NCI-H2029 treated with DMSO at 0.1 percent for 48 hours (cell line): ENCODE measurements at places on chromosomes 11 and 22.
A peak's percentile ranks its signal among the peaks of the same experiment; 100 is the strongest.

DNA sequence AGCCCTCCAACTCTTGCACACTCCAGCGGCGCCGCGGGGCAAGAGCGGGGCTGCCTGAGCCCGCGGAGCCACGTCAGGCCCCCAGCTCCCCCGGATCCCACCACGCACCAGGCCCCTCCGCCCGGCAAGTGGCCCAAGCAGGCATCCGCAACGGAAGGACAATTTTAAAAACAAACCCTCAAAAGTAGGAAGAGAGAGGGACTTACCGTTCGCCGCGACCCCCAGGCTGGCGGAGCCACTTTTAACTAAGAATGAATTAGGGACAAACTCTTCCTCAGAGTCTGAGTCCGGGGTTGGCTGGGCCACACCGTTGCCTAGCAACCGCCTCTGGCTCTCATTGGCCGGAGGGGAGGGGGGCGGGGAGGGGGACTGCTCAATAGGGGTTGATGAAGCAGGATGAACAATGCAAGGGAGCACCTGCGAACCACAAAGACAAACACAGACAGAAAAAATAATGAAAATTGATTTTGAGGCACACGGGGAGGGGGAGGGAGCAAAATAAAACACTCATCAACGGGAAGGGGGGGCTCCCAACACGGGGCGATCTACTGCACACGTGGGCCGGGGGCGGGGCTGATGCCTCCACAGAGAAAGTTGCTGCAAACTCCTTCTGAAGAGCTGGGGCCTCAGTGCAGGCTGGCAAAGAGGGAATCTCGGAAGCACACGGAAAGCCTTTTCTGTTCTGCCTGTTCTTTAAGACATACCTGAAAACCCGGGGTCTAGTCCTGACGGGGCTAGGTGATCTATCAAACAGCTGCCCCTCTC, 387.5 kb upstream of the NARS2 start:
- DNase-seq = peak; percentile 12

- DNase-seq = no peak
Measured at GRCh38 chr11:134449713-134450112, 37.7 kb upstream of the B3GAT1 start.

DNA sequence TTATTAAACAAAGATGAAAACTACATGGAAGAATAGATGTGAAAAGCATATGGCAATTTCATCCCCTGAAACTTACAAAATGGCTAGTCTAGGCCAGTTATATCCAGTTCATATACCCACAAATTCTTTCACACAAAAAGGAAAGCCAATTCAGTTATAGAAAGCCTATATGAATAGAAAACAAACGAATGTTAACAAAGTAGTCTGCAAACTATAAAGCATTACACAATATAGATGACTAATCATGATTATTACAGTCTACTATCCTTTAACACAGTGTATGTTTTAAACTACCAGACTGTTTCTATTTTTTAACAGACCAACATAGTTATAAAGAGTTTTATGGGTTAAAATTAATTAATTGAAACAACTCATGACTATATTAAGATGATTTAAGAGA, 12.1 kb downstream of the DCUN1D5 start:
- no peak for DNase-seq

- DNase-seq = no peak
Measured at GRCh38 chr11:81839976-81840375, 893.7 kb downstream of the FAM181B start.

- no peak for DNase-seq
Measured at GRCh38 chr11:33475993-33476392, 218.8 kb downstream of the HIPK3 start.

DNA sequence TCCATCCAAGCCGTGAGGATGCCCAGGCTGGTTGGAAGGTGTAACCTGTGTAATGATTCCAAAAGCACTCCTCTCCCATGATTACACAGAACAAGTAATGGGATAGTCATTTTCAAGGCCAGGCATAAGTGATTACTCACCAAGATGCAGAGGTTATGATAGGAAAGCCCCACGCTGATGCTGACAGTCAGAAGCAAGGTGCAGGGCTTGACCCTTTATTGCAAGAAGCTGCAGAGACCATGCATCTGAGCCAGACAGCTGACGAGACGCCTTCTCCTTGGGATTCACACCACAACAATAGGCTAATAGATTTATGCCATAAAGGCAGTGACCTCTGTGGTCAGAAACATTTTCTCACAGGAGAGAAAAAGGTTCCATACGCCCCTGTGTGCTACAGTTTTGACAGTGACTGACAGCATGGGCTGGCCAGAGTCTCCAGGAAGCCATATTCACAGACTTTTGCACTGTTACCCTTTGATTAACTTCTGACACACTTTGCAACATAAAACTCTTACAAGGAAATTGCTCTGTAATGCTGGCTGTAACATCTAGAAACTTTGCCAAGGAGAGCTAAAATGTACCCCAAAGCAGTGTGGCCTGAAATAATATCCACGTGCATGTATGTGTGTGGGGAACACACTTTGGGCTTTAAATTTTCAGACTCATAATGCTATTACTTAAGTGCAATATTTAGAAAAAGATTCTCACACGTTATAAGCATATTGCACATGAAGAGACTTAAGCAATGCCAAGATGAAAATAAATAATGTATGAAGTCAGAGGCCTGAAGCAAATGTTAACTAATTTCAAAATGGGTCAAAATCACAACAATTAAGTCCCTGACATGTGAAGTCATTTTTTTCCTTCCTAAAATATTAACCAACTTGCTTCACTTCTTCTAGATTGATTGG, 1079.0 kb upstream of the TENM4 start:
- DNase-seq = no peak

GRCh38 chr11:77075425-77075905, 8.7 kb downstream of the CAPN5 start:
- DNase-seq = peak; percentile 15

GRCh38 chr22:45009606-45010531, at the start of gene PHF21B:
Gene PHF21B (minus strand): TSS chr22:45010005. CDS start chr22:45009549, 456 bp downstream.
- DNase-seq = no peak

DNA sequence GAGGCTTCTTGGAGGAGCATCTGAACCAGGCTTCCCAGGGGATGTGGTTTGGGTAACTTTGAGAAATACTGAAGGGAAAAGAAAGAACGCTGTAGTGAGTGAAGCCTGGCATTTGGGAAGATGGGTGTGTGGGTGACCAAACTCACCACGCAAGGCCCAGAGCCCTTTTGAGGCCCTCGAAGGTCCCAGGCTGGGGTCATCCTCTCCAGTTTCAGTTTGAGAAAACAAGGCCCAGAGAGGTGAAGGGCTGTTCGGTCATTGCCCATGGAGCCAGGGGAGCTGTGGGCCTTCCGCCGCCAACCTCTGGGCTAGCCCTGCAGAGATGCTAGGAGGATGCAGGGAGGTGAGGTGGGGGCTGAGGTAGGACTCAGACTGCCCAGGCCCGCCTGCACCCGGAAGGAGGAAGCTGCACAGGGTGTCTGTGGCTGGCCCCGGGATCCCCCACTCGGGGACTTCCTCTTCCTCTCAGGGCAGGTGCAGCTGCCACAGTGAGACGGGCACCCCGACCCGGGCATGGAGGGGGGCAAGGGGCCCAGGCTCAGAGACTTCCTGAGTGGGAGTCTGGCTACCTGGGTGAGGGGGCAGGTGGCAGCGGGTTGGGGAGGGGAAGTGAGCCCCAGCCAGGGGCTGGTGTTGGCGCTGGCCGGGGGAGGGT, at the start of gene CCDC88B:
Gene CCDC88B (plus strand): TSS at position 451 of the 655 bp plus-strand sequence. CDS start 63 bp downstream, at position 514.
- DNase-seq = no peak

DNA sequence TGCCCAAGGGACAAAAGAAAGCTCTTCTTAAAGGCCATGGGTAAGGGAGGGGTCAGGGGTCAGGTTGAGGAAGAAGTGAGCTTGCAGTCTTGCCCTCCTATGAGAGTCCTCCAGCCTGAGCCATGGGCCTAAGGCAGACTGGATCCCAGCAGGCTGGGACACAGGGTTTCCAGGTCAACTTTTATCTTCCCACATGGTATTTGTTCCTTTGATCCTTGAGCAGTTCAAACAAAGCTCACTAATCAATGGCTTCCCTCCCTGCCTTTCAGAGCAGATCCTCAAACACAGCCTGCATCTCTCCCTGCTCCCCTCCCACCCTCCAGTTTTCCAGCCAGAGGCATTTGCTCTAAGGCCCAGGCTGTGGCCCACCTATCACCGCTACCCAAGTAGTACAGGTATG, 589.3 kb downstream of the INSC start:
- DNase-seq = no peak

GRCh38 chr11:77269484-77270123, 31.9 kb downstream of the GDPD4 start:
- DNase-seq = no peak

DNA sequence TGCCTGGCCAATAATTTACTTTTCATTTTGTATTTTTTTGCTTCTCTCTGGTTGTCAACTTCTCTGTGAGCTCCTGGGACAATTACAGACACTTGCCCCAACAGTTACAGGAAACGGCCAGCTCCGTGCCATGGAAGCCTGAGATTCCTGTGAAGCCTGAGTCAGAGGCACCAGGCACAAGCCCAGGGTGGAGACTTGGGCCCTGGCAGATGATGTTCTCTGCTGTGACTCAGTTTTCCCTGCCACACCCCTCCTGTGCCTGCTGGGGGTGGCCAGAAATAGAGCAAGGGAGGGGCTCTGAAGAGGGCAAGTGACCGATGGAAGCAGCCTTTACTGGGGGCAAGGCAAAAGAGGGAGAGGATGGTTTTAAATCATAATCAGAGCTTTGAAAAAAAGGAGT, 4.9 kb downstream of the ATP5MGL start:
- no peak for DNase-seq

- no peak for DNase-seq
Measured at GRCh38 chr22:31947296-31947695, 3.0 kb downstream of the YWHAH start.

- peak; percentile 32 for DNase-seq
Measured at GRCh38 chr11:64152841-64153691, 12.8 kb downstream of the MACROD1 start.

DNA sequence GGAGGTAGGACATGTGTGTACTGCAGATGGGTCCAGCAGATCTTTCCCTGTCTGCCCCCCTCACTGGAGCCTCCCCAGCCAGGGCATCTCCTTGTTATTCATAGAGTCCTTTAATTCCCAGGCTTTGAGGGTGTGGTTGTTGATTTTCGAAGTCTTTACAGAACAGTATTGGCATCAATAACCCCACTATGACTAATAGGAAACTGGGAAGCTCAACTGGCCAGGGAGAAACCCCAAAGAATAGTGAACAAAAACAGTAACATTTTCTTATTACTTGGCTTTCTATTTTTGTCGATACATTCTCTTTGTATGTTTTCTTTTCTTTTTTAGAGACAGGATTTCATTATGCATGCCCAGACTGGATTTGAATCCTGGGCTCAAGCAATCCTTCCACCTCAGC, 57.9 kb downstream of the NF2 start:
- DNase-seq = no peak

DNA sequence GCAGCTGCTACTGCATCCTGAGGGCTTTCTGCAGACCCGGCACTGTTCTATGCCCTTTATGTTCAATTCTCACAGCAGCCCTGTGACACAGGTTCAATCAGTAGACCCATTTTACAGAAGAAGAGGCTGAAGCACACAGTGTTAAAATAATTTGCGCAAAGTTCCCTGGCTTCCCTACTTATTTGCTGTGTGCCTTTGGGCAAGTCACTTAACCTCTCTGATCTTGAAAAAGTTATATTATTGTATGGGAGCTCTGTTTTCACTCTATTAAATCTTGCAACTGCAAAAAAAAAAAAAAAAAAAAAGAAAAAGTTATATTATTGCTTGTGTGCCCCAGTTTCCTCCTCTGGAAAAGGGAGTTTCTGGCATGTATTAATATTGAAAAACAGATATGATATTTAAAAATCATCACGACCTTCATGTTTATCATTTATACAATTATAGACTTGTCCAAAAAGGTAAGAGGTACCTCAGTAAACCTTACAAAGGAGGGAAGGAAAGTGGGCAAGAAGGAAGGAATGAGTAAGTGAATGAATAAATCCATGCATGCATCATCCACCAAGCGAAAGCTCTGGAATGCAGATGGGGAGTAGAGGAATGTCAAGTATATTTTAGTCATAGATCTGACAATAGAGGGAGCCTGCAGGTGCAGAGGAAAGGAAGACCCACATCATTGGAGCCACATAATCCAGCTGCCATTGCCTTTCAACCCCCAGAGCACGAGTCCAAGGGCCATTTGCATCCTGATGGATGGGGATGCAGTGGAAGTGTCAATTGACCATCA, 21.2 kb upstream of the ISX start:
- no peak for DNase-seq

DNA sequence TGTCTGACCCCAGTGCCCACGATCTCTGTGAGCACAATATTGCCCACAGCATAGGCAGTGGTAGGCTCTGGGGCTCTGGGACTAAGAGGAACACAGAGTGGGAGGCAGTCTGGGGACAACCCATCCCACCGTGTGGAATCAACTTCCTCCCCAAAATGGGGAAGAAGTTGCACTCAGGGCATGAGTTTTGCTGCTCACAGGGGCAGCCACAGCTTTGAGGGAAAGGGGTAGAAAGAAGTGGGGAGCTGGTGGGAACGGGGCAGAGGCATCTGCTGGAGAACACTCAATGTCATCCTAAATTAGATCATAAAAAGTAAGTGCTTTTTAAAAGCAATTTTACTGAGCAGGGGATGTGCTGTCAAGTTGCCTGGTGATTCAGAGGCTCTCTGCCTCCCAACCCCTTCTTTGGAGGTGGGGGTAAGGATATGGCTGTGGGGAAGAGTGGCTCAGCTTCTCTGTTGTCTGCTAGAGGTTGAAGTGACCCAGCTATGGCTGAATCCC, 233.8 kb upstream of the NCAM1 start:
- no peak for DNase-seq

DNA sequence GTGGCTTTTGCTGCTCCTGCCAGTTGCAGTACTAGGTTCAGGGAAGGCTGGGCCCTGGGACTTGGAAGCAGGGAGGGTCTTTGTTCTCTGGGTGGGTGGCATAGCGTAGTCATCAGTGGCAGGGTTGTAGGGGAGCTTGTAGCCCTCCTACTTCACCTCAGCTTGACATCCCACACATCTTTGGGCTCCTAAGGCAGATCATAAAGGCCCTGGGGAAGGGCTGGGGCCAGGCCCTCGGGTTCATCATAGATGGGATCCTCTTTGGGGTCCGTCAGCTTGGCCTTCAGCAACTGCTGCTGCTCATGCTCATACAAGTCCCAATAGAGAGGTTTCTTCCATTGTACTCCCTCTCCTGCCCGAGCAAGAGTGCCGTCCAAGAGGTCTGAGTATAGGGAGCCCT, 6.0 kb upstream of the PHOX2A start:
- no peak for DNase-seq
